ENCODE measurements at places on chromosomes 7 and 10.

GRCh38 chr7:131653418-131654248 is 97.2 kb upstream of the PODXL start:
- no peak for DNase-seq

- no peak for DNase-seq
Observed at GRCh38 chr7:142413280-142414000, 155.6 kb upstream of the PRSS58 start.

GRCh38 chr7:6453734-6454133 is 6.0 kb upstream of the DAGLB start:
- no peak for DNase-seq

GRCh38 chr7:6709808-6710207 is 3.1 kb upstream of the ZNF12 start:
- no peak for DNase-seq

DNA sequence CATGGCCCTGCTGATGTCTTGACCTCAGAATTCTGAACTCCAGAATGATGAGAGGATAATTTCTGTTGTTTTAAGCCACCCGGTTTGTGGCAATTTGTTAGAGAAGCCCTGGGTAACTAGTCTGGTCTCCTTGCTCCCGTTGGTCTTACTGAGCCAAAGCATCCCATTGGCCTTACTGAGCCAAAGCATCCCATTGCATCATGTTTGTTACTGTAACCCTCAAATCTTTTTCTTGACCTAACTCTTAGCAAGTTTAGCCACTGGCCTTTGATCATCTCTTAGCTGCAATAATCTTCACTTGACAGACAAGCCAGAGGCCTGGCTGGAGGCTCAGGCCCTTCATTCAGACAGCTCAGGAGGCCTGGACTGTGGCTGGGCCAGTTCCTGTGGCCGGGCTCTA is 21.8 kb downstream of the TBXAS1 start:
- DNase-seq: no peak

Measured in activated naive CD4-positive, alpha-beta T cell (primary cell).